Panc1 (cell line): ENCODE measurements at places on chromosomes 3 and 15. TPM values are rescaled to one million over a fixed set of nuclear protein-coding genes. Genes with fewer than 3 reads are reported as not detected.

Gene SPINK8
- not detected for total RNA-seq

Gene GOLGA6D
- not detected for total RNA-seq

Gene ROPN1
- total RNA-seq = not detected

Gene IGSF11
- 0.33 TPM for total RNA-seq

Gene GPR62
- not detected for total RNA-seq

Gene GCHFR
- 37.2 TPM for total RNA-seq

Gene AHSG
- total RNA-seq = 0.85 TPM

Gene MOBP
- not detected for total RNA-seq

Gene EPHB1
- total RNA-seq = 0.46 TPM

Gene CFAP100
- not detected for total RNA-seq

Gene NAALADL2
- total RNA-seq = 2.7 TPM

Gene NANOGP8
- total RNA-seq = not detected

Gene TMEM266
- 0.21 TPM for total RNA-seq

Gene ALPK3
- 1.0 TPM for total RNA-seq

Gene COL6A5
- total RNA-seq = not detected

Gene CCDC32
- 29.8 TPM for total RNA-seq

Gene PLSCR4
- total RNA-seq = 3.5 TPM

Gene PPP1R14D
- total RNA-seq = 0.64 TPM

Gene MUC13
- total RNA-seq = 0.13 TPM

Gene CYP8B1
- total RNA-seq = 0.08 TPM

Gene C3orf20
- total RNA-seq = not detected

Gene AP4E1
- total RNA-seq = 13.6 TPM

Gene C3orf62
- total RNA-seq = 2.3 TPM

Gene ACTC1
- not detected for total RNA-seq

Gene WDR72
- total RNA-seq = 0.03 TPM

Gene IGF2BP2
- total RNA-seq = 97.8 TPM

Gene MEIS2
- 9.3 TPM for total RNA-seq
